ENCODE measurements at places on chromosomes 4 and X.

- DNase-seq: no peak
Measured at GRCh38 chr4:38163216-38164006, 203.2 kb downstream of the PTTG2 start.

GRCh38 chr4:7430368-7430964, 4.3 kb downstream of the PSAPL1 start:
- no peak for DNase-seq

- no peak for DNase-seq
Measured at GRCh38 chr4:37197899-37198298, 46.6 kb upstream of the NWD2 start.

GRCh38 chrX:124260845-124261244, 71.6 kb upstream of the TEX13D start:
- no peak for DNase-seq

GRCh38 chrX:150217609-150218008, 145.5 kb upstream of the MAMLD1 start:
- no peak for DNase-seq

GRCh38 chrX:8815460-8816065, 14.4 kb upstream of the FAM9A start:
- peak; percentile 21 for DNase-seq
